ENCODE measurements at places on chromosomes 4 and X. TPM values are rescaled to one million over a fixed set of nuclear protein-coding genes. Genes with fewer than 3 reads are reported as not detected.

DNA sequence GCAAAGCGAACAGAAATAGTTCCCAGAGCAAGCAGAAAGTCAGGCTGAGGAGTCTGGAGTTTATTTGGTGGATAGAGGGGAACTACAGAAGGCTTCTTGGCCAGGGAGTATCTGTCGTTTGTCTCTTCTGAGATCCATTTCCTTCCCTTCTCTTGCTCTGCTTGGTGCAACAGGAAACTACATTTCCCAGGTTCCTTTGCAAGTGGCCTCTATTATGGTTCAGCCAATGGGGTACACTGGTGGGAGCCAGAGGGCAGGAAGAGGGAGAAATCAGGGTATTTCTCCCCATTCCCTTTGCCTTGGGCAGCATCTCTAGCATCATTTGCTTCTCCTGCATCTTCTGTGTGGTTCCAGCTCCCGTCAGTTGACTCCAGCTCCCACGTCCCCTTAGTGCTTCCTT, 142.1 kb downstream of the BCOR start:
- no peak for DNase-seq

GRCh38 chrX:35251226-35251625, 308.6 kb downstream of the FAM47B start:
- no peak for DNase-seq

DNA sequence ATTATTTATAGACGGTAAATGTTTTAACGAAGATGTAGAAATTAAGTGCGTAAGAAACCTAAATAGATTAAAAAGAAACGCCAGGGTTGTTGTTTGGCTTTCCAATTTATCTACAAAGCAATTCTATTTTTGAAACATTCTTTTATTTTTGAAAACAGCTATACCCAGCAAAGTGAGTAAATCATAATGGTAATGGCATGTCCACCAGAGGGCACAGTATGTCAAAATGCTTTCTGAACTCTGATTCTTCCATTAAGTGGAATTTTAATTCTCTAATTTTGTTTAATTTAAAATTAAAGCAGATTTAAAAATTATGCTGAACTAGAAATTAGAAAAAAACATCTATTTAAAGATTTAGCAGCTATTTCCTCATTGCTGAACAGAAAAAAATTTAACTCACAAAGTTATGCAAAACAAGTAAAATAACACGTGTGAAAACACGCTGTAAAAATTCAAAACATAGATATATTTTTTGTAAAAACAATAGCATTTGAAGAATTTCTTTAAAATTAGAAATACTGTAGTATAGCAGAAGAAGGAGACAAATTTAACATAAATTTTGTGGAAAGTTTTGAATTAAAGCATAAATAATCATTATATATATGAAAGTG, 26.5 kb downstream of the RASSF6 start:
- no peak for DNase-seq

- DNase-seq, result no peak
These were observed 73.0 kb upstream of the PJA1 start for GRCh38 chrX:69238114-69238886.

- DNase-seq, result no peak
These were observed 5.1 kb upstream of the ARL13A start for GRCh38 chrX:100964362-100964761.

- no peak for DNase-seq
These were observed 983.7 kb upstream of the LCORL start for GRCh38 chr4:19005211-19005610.

- no peak for DNase-seq
These were observed 8.7 kb downstream of the RPGR start for GRCh38 chrX:38318606-38319005.

DNA sequence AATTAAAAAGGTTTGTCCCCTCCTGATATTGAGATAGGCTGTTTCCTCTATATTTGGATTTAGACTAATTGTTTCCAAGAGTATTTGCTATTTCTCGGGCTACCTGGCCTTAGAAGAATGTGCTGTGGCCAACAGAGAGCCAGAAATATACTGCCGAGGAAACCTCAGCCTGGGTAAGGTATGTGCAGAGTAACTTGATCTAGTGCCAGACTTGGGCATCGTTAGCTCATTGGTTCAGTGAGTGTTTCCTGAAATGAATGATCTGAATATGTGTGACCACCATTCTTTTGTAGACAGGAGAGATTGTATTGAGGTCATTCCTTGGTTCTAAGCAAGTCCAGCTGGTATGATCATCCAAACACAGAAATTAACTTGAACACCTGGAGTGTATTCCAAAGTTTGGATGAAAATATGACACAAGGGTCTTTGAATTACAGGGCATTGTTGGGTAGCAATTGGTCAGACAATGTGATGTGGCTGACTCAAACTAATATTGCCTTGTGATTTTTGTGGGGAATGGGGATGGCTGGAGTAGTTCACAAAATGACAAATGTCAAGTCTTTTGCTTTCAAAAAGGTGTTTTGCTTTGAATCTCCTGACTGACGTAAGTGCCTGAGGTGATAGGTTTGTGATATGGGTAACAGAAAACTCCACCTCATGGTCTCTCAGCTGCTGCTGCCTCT, 100.2 kb upstream of the CXCL13 start:
- DNase-seq, result no peak

DNA sequence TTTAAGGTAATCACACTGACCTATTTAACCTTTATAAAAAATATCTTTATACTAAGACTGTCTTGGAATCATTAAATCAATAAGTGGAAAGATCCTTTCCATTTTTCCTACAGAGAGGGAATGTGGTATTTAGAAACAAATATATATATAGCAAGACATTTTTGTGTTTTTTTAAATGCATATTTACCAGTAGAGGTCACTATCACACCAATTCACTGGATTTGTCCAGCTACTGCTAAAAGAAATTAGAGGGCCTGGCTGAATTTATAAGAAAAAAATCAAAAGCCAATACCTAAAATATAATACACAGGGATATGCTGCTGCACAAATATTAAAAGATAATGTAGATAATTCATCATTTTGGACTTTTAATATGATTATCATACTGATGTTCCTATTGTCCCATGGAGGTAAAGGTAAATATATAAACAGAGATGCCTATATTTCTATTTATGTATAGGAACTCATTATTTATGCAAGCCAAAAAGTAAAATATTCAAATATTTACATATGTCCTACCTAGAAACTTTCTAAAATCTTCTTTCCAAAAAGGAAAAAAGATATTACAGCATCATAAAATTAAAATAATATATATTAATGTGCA, 69.5 kb downstream of the PDE5A start:
- peak; percentile 37 for DNase-seq

DNA sequence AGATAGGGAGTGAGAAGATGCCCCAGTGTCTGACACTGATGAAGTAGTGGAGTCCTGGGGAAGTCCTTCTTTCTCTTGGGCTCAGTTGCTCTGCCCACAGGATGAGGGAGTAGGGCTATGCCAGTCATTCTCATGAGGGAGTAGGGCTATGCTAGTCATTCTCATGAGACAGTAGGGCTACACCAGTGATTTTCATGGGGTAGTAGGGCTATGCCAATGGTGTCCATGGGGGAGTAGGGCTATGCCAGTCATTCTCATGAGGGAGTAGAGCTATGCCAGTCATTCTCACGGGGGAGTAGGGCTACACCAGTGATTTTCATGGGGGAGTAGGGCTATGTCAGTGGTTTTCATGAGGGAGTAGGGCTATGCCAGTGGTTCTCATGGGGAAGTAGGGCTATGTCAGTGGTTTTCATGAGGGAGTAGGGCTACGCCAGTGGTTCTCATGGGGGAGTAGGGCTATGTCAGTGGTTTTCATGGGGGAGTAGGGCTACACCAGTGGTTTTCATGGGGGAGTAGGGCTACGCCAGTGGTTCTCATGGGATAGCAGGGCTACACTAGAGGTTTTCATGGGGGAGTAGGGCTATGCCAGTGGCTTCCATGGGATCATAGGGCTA, 43.3 kb upstream of the SOD3 start:
- no peak for DNase-seq

DNA sequence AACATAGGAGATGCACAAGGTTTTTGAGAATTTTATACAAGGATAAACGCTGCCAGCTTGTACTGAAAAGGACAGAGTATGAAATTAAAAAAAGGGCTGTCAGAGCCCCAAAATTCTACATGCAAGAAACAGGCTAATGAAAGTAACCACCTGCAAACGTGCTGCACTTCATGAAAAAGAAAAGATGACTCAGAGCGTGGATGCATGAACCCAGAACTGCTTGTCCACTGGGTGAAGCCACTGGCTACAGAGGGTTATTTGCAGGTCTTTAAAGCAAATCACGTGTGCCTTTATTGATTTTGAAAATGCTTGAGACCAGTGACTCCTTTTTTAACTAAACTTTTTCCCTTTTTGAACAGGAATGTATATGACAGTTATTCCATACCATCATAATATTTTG, 25.3 kb upstream of the FRMD7 start:
- no peak for DNase-seq

DNA sequence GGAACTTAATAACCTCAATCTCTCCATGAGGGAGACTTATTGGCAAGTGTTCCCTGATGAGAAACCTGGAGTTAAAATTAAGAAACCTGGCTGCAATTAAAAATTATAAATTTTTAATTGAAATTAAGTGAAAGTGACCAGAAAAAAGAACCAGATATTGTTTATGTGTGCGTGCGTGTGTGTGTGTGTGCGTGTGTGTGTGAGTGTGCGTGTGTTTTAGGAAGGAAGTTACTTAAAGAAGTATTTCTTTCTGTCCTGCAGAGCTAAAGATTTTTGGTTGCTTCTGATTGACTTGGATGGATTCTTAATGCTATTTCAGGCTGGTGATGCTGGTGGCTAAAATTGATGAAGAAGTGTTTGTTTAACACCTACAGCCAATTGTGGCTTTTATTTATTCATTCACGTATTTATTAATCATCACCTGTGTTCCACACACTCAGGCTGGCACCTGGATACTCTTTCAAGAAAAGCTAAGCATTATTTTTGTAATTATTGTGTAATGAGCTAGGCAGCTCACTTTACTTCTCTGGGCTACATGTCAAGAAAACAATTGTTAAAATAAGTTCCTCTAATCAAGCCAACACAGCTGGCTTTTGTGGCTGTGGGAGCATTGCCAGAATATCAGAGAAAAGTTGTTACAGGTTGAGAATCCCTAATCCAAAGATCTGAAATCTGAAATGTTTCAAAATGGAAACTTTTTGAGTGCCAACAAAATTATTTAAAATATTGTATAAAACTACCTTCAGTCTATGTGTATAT, 68.5 kb downstream of the CEP44 start:
- no peak for DNase-seq

DNA sequence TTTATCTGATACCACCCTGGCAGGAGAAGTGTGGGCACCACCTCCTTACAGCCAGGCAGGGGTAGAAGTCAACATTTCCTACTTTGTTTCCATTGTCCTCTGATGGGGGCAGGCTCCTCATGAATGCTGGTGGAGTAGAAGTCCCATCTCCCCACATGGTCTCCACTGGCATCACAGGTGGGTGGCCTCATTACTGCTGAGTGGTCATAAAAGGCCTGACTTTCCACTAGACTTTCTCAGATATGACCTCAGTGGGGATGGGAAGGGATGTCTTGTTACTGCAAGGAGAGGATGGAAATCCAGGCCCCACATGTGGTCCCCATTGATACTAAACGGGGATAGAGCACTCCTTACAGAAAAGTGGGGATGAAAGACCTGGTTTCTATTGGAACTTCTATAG, 18.6 kb upstream of the BMP2K start:
- no peak for DNase-seq

- DNase-seq, result no peak
These were observed 124.1 kb upstream of the LIMCH1 start for GRCh38 chr4:41413670-41414411.

- no peak for DNase-seq
These were observed 301.9 kb upstream of the ARSJ start for GRCh38 chr4:114281164-114281960.

DNA sequence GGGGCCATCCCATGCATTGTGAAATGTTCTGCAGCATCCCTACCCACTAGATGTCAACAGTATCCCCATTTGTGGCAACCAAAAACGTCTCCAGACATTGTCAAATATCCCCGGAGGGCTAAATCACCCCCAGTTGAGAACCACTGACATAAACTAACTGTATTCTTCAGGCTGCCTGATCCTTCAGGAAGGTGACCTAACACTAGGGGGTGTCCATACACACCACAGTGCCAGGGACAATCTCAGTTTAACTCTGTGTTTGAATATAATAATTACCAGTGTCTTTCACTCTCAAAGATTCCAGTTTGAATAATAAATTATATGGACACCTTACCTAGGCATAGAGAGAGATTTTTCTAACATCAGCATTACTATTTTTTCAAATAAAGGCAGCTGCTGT, 6.4 kb downstream of the ACE2 start:
- peak; percentile 2 for DNase-seq

- DNase-seq, result no peak
These were observed 43.3 kb downstream of the HOPX start for GRCh38 chr4:56637791-56638190.

- no peak for DNase-seq
These were observed 20.9 kb downstream of the PGM2 start for GRCh38 chr4:37847311-37847884.

DNA sequence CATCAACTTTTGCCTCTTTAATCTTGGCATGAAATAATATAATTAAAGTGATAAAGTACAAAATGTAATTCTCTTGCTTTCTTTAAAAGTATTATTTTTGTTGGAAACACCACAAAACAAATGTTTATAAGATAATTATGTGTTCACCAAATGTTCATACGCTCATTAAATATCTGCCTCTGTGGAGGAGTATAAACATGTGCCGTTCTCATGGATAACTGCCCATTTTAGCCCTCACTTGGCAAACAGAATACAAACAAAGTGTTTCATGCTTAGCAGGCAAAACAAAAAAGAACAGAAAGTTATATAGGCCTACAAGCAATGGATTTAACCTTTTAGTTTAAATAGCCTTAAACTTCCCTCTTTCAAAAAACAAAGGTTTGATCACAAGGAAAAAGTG, 800.5 kb upstream of the DIAPH2 start:
- no peak for DNase-seq

GRCh38 chr4:83569429-83569828, 33.5 kb downstream of the GPAT3 start:
- no peak for DNase-seq

GRCh38 chr4:153468587-153468986, 2.4 kb downstream of the TMEM131L start:
- no peak for DNase-seq

- DNase-seq, result no peak
These were observed 82.6 kb downstream of the BLTP1 start for GRCh38 chr4:122234686-122235085.

- no peak for DNase-seq
These were observed 24.4 kb downstream of the TLR6 start for GRCh38 chr4:38832206-38832605.

Gene GAGE12F
- polyA plus RNA-seq, result not detected

Gene ESX1
- not detected for polyA plus RNA-seq

Gene AMBN
- not detected for polyA plus RNA-seq

Gene L1CAM
- polyA plus RNA-seq, result 13.3 TPM

Gene SPANXC
- polyA plus RNA-seq, result 0.39 TPM

Gene SMIM31
- polyA plus RNA-seq, result 0.04 TPM

Gene RPS6KA3
- 41.1 TPM for polyA plus RNA-seq

Gene CXCL10
- polyA plus RNA-seq, result not detected

Gene GPRASP2
- 6.1 TPM for polyA plus RNA-seq

Gene SFRP2
- polyA plus RNA-seq, result not detected

Gene PPARGC1A
- polyA plus RNA-seq, result 0.07 TPM

Gene FMR1NB
- polyA plus RNA-seq, result not detected

Gene DMRTC1B
- not detected for polyA plus RNA-seq
